ENCODE measurements at places on chromosomes 4 and X.

DNA sequence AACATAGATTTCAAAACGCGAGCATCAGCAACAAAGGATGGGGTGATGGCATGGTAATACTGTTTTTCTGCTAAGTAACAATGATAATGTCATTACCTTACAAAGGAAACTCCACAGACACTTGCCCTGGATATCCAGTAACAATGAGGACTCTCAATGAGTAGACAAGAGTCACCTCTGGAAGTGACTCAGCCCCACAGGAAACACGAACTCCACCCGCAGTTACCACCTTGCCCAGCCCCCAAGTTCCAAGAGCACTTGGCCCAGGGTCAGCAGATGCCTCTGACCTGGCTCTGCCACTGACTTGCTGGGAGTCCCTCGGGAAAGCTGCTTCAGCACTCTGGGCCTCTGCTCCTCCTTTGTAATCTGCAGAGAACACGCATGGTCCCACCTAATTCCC is 110.3 kb upstream of the MAP3K15 start:
- DNase-seq, result no peak

GRCh38 chr4:80240976-80241375 is 25.5 kb upstream of the FGF5 start:
- DNase-seq, result no peak

- no peak for DNase-seq
Measured at GRCh38 chrX:31499109-31499508, 427.3 kb upstream of the FTHL17 start.

DNA sequence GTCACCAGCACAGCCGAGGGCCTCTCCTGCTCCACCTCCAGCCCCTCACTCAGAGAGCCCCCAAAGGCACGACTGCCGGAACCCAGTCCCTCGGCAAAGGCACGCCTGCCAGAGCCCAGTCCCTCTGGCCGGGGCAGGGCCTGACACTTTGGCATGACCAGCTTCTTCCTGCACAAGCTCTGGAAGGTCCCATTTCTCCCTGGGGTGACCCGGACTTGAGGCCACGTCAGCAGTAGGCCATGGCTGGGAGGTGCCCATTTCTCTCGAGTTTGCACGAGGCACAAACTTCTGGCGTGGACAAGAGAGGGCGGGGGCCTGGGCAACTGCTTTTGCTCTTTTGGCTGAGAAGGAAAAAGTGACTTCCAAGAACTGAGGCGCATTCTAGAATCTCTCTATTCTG is 62.2 kb upstream of the GPR78 start:
- no peak for DNase-seq

DNA sequence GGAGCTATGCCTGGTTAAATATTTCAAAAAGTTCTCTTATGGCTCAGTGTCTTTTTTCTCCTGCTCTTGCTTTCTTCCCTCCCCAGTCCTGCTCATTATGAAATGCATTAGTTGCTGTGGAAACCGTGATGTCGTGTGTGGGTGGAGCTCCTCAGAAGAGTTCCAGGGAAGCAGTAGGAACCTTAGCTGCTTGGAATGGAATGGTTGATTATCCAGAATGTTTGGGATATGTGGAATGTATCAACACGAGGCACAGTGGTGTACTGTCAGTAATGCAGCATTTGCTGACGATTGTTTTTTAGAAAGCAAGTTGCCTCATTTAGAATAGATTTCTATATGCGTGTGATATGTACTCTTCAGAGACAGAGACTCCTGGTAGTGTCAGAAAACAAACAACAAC is 333.2 kb downstream of the ARHGAP10 start:
- DNase-seq, result no peak

- no peak for DNase-seq
Measured at GRCh38 chrX:7286168-7286837, 138.3 kb upstream of the PUDP start.

DNA sequence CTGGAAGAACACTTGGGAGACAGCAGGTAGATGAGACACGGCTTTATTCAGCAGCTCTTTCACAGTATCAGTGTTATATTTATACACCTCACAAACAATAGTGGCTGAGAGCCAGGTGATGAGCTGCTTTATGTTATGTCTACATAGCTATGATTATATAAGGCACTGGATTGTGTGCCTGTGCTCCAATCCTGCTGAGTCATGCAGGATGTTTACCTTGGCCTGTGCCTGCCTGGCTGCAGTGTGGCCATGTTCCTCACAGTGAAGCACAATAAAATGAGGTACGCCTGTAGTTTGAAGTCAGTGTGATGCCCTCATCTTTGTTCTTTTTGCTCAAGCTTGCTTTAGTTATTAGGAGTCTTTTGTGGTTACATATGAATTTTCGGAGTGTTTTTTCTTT is 31.3 kb downstream of the CXCL13 start:
- DNase-seq, result no peak

DNA sequence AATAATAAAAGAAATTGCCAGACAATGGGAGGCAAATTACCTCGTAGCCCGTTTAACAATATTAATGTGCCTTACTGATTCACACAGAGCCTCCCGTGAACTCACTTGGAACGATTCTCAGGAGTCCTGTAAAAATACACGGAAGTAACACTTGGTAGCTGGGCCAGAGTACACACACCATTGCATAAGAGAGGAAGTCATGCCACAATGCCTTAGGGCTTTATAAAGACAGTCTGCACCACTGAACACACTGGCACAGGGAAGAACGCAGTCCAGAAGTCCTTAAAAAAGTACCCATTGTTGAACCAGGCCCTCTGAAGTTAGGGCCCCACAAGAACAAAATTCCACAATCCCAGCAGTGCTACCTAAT is 15.1 kb downstream of the SLC2A9 start:
- DNase-seq, result no peak

DNA sequence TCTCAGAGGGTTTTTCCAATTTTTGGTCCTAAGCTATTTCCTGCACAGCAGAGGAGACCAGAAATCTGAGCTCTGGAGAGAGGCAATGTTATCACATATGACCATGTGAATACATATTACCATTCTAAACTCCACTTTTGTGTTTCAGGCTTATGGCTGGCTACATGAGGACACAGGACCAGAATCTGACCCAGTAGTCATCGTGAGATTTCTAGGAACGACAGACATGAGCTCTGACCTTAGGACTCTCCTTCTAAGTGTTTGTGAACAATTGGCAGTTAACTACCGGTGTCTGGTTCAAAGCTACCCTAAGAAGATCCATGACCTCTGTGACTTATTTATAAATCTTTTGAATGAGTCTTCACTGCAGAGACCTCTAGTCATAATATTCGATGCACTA is 198.6 kb downstream of the NWD2 start:
- DNase-seq, result no peak

GRCh38 chr4:41331224-41331623 is 74.5 kb downstream of the UCHL1 start:
- DNase-seq, result no peak

GRCh38 chr4:77788990-77789389 is 30.2 kb downstream of the CNOT6L start:
- no peak for DNase-seq

DNA sequence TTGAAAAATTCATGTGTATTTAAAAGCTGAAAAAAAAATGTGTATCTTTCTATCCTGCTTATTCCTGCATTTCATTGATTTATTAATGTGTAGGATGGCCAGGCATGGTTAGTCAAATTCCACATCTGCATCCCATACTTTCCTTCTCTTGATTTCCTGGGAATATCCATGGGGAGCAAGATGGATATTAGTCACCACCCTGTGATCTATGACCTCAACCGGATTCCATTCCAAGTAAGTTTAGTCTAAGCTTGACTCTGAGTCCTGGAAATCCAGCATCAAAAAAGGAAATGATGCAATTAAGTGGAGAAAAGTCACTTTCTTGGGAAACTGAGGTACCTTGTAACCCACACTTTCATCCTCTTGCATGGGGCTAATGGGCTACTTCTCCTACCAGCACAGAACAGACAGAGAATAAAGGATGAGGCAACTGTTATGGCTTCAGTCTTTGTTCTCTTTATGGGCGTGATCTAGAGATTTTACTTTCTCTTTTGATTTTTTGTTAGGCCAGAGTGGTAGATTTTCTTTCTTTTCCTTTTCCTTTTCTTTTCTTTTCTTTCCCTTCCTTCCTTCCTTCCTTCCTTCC is 17.1 kb upstream of the BEX4 start:
- no peak for DNase-seq

GRCh38 chr4:10682397-10682796 is 2.2 kb downstream of the CLNK start:
- no peak for DNase-seq

GRCh38 chrX:86935988-86936387 is 581.6 kb upstream of the KLHL4 start:
- no peak for DNase-seq

- no peak for DNase-seq
Measured at GRCh38 chr4:16505726-16506125, 279.5 kb upstream of the TAPT1 start.

- DNase-seq, result no peak
Measured at GRCh38 chrX:1392376-1393068, 609 bp upstream of the SLC25A6 start.

GRCh38 chrX:23887451-23887850 is 20.3 kb downstream of the APOO start:
- DNase-seq, result no peak

GRCh38 chrX:40816906-40817305 is 81.6 kb upstream of the MED14 start:
- DNase-seq, result no peak

DNA sequence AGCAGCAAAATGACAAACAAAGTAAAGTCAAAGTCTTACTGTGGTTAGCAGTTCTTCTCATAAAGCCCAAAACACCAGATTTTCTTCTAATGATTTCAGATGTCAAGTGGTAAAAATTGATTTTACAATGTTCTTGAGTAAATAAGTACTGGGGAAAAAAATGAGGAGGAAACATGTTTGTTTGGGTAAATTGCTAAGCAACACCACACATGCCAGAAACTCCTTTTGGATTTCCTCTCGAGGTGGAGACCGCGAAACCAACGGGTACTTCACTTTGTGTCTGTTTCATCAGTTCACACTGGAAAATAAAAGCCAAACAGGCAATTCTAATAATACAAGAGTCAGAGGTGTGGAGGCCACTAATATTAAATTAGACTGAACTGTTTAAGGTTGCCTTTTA is 4.6 kb upstream of the PKD2 start:
- DNase-seq, result no peak

- no peak for DNase-seq
Measured at GRCh38 chr4:89157488-89158024, 46.2 kb downstream of the TIGD2 start.

- DNase-seq, result no peak
Measured at GRCh38 chr4:118991686-118992085, 103.0 kb downstream of the SYNPO2 start.

DNA sequence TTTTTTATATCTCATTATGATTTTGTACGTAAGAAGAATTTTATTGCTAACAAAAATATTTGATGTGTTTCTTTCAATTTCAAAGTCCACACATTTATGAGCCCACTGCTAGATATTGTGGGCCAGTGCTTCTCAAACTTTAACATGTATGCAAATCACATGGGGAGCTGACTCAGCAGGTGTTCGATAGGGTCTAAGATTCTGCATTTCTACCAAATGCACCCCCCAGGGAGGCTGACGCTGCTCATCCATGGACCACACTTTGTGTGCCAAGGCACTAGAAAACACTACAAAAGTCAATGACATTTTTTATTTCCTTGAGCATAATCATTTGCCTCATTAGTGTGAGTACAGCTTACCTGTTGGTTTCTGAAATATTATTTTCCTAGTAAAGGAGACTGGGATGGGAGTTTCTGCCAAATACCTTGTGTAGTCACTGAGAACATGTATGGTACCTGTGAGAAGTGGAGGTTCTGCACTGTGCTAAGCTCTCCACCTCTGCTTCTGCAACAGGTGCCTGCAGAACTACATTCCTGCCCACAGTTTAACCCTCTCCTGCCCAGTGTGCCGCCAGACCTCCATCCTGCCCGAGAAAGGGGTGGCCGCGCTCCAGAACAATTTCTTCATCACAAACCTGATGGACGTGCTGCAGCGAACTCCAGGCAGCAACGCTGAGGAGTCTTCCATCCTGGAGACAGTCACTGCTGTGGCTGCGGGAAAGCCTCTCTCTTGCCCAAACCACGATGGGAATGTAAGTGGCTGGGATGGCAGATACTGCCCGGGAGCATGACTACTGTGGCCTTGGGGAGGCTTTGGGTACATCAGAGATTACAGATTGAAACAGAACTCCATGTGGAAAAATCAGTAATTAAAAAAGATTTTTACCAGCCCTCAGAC is 68.9 kb upstream of the MND1 start:
- no peak for DNase-seq

DNA sequence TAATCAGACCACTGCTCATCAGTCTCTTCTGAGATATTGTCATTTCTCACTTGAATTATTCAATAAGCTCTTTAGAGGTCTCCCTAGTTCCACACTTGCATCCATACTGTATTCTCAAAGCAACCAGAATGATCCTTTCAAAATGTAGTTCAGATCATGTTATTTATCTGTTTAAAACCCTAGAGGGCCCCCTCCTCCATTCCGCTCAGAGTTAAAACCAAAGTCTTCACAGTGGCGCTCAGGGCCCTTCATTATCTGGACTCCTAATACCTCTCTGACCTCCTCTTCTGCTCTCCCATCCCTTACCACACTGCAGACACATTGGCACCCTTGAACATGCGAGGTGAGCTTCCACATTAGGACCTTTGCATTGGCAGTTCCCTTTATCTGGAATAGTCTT is 32.7 kb upstream of the HPGDS start:
- DNase-seq, result no peak

DNA sequence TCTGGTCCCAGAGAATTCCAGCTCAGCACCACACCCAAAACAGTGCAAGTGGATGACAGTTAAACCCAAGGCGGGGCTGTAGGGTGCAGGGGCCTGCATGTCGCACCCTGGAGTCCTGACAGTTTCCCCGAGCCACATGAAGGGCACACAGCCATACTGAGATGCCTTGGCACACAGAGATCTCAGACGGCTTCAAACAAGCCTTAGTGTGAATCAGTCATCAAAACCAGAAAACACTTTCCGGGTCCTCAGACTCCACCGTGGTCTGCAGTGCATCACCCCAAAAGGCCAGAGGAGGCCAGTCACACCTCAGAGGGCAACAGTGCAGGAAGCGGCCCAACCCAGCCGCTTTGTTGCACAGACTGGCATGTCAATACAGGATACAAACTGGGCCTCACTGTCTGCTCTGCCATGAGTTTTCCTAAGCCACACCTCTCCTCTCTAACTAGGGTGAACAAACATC is 64.6 kb upstream of the ENPP6 start:
- DNase-seq, result no peak

DNA sequence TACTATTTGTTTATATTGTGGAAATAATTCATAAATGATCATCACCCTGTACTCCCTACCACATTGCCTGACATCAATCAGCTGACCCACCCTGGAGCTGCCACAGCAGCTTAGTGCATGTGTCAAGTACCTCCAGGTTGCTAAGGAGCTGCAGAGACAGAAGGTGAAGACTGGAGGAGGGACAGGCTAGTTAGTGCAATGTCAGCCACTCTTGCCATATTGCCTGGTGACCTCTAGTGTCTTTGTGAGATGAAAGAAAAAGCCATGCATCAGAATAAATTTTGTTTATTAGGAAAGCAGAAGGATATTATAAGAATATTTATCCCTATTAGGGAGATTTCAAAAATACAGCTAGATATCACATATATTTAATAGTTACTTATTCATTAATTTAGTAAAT is 243.9 kb upstream of the FAT4 start:
- no peak for DNase-seq
